PC-9 (cell line): ENCODE measurements at places on chromosomes 11 and 22. TPM values are rescaled to one million over a fixed set of nuclear protein-coding genes. Genes with fewer than 3 reads are reported as not detected.

The SNX32 gene
- total RNA-seq, result not detected in 2 replicates

The GDPD4 gene
- not detected in 2 replicates for total RNA-seq

The PAMR1 gene
- total RNA-seq, result 1.1 TPM in 2 replicates

The FAM181B gene
- not detected in 2 replicates for total RNA-seq

The OR5AR1 gene
- total RNA-seq, result not detected in 2 replicates

The P4HA3 gene
- 0.22 and 0.60 TPM in 2 replicates for total RNA-seq

The SYT13 gene
- not detected in 2 replicates for total RNA-seq

The ANO1 gene
- 107 and 114 TPM in 2 replicates for total RNA-seq

The HBG2 gene
- 0.63 TPM in 1 of 2 replicates, not detected in the other for total RNA-seq

The TRPM5 gene
- not detected in 2 replicates for total RNA-seq

The RAPSN gene
- total RNA-seq, result 5.4 and 7.3 TPM in 2 replicates

The KRTAP5-10 gene
- total RNA-seq, result not detected in 2 replicates

The CRYBB3 gene
- total RNA-seq, result 0.85 and 2.1 TPM in 2 replicates

The TRIM21 gene
- 6.5 and 7.7 TPM in 2 replicates for total RNA-seq

The SLC5A12 gene
- total RNA-seq, result not detected in 2 replicates

The CD44 gene
- 775 and 872 TPM in 2 replicates for total RNA-seq

The LDHAL6A gene
- not detected in 2 replicates for total RNA-seq

The TMEM45B gene
- 11.4 and 13.3 TPM in 2 replicates for total RNA-seq
